ENCODE measurements at places on chromosomes 16 and 17. TPM values are rescaled to one million over a fixed set of nuclear protein-coding genes. Genes with fewer than 3 reads are reported as not detected.

DNA sequence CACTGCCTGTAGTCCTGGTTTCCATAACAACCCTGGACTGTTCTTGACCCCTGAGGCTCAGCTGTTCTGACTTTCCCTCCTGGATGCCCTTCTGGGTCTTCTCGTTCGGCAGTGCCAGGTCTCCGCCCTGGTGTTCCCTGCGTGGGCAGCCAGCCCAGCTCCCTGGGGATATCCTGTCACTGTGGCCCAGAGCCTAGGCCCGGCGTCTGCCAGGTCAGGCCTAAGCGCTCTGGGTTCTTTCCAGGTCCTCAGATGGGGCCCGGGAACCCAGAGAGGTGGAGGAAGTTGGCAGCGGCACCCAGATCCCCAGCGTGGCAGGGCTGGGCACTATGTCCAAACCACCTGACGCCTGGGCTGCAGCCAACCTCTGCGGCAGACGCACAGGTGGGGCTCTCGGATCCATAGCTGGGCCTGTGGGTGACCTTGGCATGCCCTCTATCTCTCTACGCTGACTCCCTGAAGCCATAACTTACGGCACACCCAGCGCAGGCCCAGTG lies 12.5 kb upstream of the ATP2A3 start:
- no peak overlapping the region for H3K4me3 ChIP-seq
- no peaks in the 10 kb centered on the region for H3K4me1 ChIP-seq
- no peak overlapping the region for H3K27ac ChIP-seq
- H3K36me3 ChIP-seq = no peaks in the 10 kb centered on the region
- H3K27me3 ChIP-seq = no peaks in the 10 kb centered on the region

GRCh38 chr16:48580925-48581500 lies 29.0 kb downstream of the N4BP1 start:
- DNase-seq = no peak
- H3K36me3 ChIP-seq = peaks cover 4% of the 10 kb centered on the region
- 0 out of 2 replicates have a peak, but pooled peaks cover 7% of the 10 kb centered on the region for H3K4me1 ChIP-seq
- H3K4me3 ChIP-seq = no peak overlapping the region
- no peaks in the 10 kb centered on the region for H3K27me3 ChIP-seq
- no peak overlapping the region for H3K27ac ChIP-seq

DNA sequence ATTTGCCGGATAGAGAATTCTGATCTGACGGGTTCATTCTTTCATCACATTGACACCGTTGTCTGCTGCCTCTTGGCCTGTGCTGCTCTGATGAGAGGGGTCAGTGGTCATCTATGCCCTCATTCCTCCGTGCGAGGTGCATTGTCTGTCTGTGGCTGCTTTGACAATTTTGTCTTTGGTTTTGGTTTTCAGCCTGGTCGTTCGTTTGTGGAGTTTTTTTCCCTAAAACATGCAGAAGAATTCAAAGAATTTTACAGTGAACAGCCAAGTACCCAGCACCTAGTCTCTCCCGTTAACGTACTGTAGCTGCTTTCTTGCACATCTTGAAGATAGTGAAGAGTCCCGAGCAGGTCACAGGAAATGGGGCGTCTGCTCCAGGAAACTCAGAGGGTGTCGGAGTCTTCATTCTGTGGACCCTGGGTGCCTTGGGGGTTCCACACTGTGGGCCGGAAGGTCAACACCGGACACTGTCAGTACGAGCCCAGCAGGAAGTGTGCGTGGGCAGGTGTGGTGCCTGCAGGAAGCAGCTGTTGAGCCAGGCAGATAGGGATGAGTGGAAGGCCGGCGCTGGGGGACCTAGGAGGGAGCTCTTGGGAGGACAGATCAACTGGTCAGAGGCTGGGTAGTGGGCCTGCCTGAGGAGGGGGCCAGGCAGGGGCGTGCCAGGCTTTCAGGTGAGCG lies 28.2 kb downstream of the CRAMP1 start:
- peaks cover 2% of the 10 kb centered on the region for H3K4me1 ChIP-seq
- H3K27me3 ChIP-seq = no peaks in the 10 kb centered on the region
- peaks cover 70% of the 10 kb centered on the region for H3K36me3 ChIP-seq
- no peak for DNase-seq
- no peak overlapping the region for H3K4me3 ChIP-seq

- H3K4me1 ChIP-seq = no peaks in the 10 kb centered on the region
- no peaks in the 10 kb centered on the region for H3K27me3 ChIP-seq
These were observed 18.1 kb downstream of the GSE1 start for GRCh38 chr16:85631230-85631629.

DNA sequence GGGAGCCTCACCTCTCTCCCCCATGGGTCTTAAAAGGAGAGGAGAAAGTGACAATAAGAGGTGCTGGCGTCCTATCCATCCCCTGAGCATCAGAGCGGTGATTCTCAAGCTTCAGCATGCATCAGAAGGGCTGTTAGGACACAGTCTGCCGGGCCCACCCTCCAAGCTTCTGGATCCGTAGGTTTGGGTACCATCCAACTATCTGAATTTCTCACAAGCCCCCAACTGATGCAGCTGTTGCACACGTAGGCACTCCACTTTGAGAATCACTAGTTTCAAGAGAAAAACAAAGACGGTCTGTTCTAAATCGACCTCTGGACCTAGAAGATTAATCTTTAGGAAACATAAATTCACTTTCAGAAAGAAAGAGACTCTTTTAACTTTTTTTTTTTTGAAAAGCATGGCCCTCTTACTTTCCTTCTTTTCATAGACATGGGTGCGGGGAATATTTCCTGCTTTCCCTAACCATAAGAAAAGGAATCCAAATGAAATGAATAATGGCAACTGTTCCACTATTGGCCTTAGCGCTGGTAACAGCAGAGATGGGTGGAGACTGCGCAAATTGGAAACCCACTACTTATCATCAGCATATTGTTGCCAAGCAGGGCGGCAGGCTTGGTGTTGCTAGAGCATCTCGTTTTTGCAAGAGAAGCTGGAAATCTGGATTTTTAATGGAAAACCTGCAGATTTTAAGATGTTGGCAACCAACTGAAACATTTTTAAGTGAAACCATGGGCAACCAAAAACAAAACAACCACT lies 144.4 kb downstream of the GAS7 start:
- no peaks in the 10 kb centered on the region for H3K4me1 ChIP-seq
- H3K4me3 ChIP-seq = no peak overlapping the region
- DNase-seq = no peak
- no peaks in the 10 kb centered on the region for H3K36me3 ChIP-seq

GRCh38 chr17:19346351-19347255 lies 15.9 kb downstream of the B9D1 start:
- peak overlapping the region; percentile 56 for H3K27ac ChIP-seq
- no peaks in the 10 kb centered on the region for H3K27me3 ChIP-seq
- peak; percentile 80 for DNase-seq
- peaks cover 32% of the 10 kb centered on the region for H3K4me1 ChIP-seq
- H3K36me3 ChIP-seq = no peaks in the 10 kb centered on the region
- no peak overlapping the region for H3K4me3 ChIP-seq

DNA sequence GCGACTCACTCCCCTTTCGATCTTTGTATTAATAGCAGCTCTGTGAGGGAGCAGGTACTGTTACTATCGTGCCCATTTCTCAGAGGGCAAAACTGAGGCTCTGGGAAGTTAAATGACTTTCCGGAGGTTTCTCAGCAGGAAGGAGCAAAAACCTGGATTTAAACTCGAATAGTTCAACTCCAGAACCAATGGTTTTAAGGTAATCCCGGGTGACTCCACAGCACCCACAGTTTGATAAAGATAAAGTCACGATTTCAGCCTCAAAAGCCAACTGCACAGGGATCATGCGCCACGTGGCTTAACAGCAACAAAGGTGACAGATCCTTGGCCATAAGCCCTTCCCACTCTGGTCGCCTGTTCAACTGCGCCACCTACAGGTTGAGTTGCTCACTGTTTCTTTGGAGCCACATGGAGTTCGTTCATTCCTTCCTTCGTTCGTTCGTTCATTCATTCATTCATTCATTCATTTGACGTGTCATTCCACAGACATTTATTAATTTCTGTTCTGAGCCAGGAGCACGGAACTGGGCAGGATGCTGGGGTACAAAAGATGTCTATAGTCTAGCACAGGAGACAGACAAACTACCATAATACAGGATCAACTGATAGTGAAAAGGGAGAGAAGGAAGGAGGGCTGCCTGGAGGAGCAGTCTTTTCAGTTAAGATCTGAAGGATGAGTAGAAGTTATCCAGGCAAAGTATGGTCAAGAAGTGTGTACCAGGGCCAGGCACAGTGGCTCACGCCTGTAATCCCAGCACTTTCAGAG lies 134.8 kb downstream of the HS3ST2 start:
- H3K27ac ChIP-seq = no peak overlapping the region
- no peaks in the 10 kb centered on the region for H3K36me3 ChIP-seq
- H3K4me3 ChIP-seq = no peak overlapping the region
- peaks cover 24% of the 10 kb centered on the region for H3K27me3 ChIP-seq

GRCh38 chr16:17939122-17939536 lies 397.4 kb downstream of the NPIPA8 start:
- no peaks in the 10 kb centered on the region for H3K27me3 ChIP-seq
- no peak for DNase-seq
- no peak overlapping the region for H3K4me3 ChIP-seq
- no peak overlapping the region for H3K27ac ChIP-seq
- no peaks in the 10 kb centered on the region for H3K36me3 ChIP-seq

- H3K4me1 ChIP-seq = no peaks in the 10 kb centered on the region
- no peak overlapping the region for H3K27ac ChIP-seq
- no peaks in the 10 kb centered on the region for H3K36me3 ChIP-seq
These were observed 67.4 kb upstream of the SOX9 start for GRCh38 chr17:72053449-72053848.

DNA sequence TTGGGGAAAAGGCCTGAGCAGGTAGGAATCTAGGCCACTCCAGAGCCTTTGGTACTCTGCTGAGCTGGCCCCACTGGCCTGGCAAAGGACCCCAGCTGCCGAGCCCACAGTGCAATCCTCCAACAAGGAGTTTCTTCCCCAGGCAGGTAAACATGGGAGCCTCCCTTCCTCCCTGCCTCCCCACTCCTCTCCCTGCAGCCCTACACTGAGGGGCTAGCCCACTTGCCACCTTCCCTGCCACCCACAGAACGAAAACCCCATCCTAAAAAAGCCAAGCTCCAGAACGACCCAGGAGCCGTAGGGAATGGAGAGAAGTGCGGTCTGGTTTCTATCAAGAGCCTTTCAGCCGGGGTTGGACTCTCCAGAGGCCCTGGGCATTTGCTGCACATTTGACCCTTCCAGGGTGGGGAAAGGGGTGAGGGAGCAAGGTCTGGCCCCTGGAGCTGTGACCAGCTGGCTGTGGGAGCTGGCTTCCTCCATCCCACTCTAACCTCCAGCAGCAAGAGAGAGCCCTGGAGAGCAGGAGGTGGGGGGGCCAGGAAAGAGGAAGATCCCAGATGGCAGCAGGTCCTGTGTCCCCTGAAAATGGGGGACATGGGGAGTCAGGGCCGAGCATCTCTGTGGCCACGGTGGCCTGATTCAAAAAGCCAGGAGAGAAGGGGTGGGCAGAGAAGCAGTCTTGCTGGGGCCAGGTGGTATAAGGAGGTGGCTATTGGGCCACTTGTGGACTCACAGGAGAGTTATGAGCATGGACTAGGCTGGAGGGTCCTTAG lies 1.3 kb downstream of the HID1 start:
- no peaks in the 10 kb centered on the region for H3K36me3 ChIP-seq
- DNase-seq = no peak
- H3K4me1 ChIP-seq = peaks cover 8% of the 10 kb centered on the region
- no peak overlapping the region for H3K4me3 ChIP-seq

DNA sequence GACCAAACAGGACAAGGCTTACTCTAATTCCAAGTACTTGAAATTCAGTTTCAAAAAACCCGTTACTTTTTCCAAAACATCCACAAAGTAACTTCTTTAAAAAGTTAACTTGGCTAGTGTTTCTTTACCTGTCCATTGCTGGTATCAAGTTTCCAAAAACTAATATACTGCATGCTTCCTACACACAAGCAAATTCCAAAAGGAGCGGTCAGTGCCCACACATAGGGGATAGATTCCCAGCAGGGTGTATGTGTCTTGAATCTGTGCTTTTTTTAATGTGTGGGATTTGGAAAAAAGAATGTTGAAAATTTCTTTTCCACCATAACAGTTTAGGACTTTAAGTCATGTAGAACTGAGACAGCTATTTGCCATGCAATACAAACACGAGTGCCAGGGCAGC lies 367.8 kb upstream of the SOX9 start:
- H3K36me3 ChIP-seq = no peaks in the 10 kb centered on the region
- H3K4me1 ChIP-seq = no peaks in the 10 kb centered on the region
- DNase-seq = no peak
- no peak overlapping the region for H3K4me3 ChIP-seq

DNA sequence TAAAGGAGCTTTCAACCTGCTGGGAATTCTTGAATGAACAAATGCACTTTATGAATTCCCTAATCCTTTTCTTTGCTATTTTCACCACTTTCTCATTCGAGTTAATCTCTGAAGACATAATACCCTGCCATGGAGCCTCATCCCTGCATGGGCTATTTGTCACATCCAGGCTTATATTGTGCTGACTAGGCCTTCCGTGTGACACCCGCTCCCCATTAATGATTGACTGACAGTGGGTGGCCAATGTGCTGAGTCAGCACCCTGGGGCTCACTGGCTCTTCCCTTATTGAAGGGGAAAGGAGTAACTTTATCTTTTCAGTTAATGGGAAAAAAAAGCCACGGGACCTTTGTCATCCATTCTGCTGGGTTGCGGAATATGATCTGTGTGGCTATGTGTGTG lies 1024.8 kb upstream of the EEF2KMT start:
- H3K36me3 ChIP-seq = no peaks in the 10 kb centered on the region
- H3K4me1 ChIP-seq = no peaks in the 10 kb centered on the region
- H3K27ac ChIP-seq = no peak overlapping the region
- no peak for DNase-seq
- H3K27me3 ChIP-seq = no peaks in the 10 kb centered on the region
- H3K4me3 ChIP-seq = no peak overlapping the region

- peaks cover 17% of the 10 kb centered on the region for H3K4me1 ChIP-seq
- DNase-seq = no peak
- no peak overlapping the region for H3K4me3 ChIP-seq
- H3K27me3 ChIP-seq = no peaks in the 10 kb centered on the region
- peaks cover 6% of the 10 kb centered on the region for H3K36me3 ChIP-seq
- no peak overlapping the region for H3K27ac ChIP-seq
These were observed 33.4 kb downstream of the RPTOR start for GRCh38 chr17:80577876-80578570.

- H3K27ac ChIP-seq = no peak overlapping the region
- 0 out of 2 replicates have a peak, but pooled peaks cover 4% of the 10 kb centered on the region for H3K4me1 ChIP-seq
- DNase-seq = no peak
- H3K27me3 ChIP-seq = peaks cover 56% of the 10 kb centered on the region
These were observed 146.4 kb downstream of the RBFOX3 start for GRCh38 chr17:79464318-79465010.

- H3K4me1 ChIP-seq = peaks cover 4% of the 10 kb centered on the region
- peaks cover 49% of the 10 kb centered on the region for H3K36me3 ChIP-seq
- no peak overlapping the region for H3K4me3 ChIP-seq
- no peaks in the 10 kb centered on the region for H3K27me3 ChIP-seq
These were observed 11.3 kb downstream of the TIMM22 start for GRCh38 chr17:1008008-1008761.

GRCh38 chr17:2691069-2691871 lies 20.3 kb downstream of the CLUH start:
- H3K4me3 ChIP-seq = no peak overlapping the region
- H3K4me1 ChIP-seq = no peaks in the 10 kb centered on the region
- peak; percentile 38 for DNase-seq
- H3K36me3 ChIP-seq = peaks cover 56% of the 10 kb centered on the region

- H3K4me1 ChIP-seq = peaks cover 8% of the 10 kb centered on the region
- no peaks in the 10 kb centered on the region for H3K36me3 ChIP-seq
- peaks cover 79% of the 10 kb centered on the region for H3K27me3 ChIP-seq
- no peak for DNase-seq
These were observed 40.8 kb downstream of the MRM1 start for GRCh38 chr17:36641877-36642845.

The PRSS22 gene
- total RNA-seq = not detected

The MYH8 gene
- total RNA-seq = not detected

The TBX4 gene
- 0.05 TPM for total RNA-seq

The KCNJ18 gene
- total RNA-seq = not detected

The ITGB3 gene
- total RNA-seq = 202 TPM

The TP53TG3C gene
- not detected for total RNA-seq

The ABCA9 gene
- total RNA-seq = not detected

The MRPL38 gene
- total RNA-seq = 54.0 TPM

The TMEM132E gene
- not detected for total RNA-seq

The NARF gene
- total RNA-seq = 41.6 TPM

The NPLOC4 gene
- 111 TPM for total RNA-seq
